NCI-H1417 (cell line): ENCODE measurements at places on chromosomes 2 and 18.

- no peak for DNase-seq
Measured at GRCh38 chr2:218482651-218483050, 63.7 kb downstream of the VIL1 start.

GRCh38 chr18:59272891-59273758 lies at the start of gene RAX:
Gene RAX (minus strand): TSS chr18:59273454. CDS start chr18:59273206, 248 bp downstream.
- DNase-seq: no peak

GRCh38 chr2:70961648-70961994 lies 16.8 kb upstream of the ANKRD53 start:
- DNase-seq: no peak

DNA sequence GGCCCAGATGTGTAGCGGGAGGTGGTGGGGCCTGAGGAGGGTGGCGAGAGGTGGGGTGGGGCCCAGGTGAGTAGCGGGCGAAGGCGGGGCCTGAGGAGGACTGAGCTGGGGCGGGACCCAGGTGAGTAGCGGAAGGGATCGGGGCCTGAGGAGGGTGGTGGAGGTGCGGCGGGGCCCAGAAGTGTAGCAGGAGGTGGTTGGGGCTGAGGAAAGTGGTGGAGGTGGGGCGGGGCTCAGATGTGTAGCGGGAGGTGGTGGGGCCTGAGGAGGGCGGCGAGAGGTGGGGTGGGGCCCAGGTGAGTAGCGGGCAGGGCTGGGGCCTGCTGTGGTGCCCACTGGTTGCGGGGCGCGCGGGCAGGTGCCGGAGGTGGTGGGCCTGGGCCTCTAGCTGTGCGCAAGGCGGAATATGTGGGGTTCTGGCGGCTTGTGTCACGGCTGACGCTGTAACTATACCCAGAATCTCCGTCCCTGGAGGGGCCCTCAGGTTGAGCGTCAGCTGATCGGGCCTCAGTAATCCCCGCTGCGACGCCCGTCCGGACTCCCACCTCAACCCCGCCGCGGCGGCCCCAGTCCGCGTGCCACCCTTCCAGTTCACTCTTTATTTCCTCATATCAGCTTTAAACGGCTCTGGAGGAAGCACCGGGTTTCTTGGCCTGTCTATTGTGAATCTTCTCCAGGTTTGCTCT lies 866 bp upstream of the SF3B6 start:
- DNase-seq: no peak

GRCh38 chr2:8833853-8834252 lies 3.6 kb downstream of the KIDINS220 start:
- DNase-seq: no peak

DNA sequence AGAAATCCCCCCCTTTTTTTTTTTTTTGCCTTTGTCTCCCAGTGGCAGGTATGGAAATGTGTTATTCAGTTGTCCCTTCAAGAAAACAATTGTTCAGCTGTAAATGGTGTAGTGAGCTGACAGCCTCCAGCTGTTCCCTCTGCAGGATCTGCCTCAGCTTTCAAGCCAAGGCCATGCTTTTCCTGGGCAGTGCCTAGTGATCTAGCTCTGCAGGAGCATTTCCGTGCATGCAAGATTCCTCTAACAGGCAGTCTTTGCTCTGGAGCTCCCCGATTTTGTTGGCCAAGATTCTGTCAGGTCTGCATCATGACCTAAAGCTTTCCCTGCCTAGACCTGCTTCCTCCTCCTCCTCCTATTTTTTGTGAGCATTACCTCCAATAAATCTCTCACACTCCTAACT lies 300.7 kb upstream of the UBE2E3 start:
- DNase-seq: peak; percentile 66

DNA sequence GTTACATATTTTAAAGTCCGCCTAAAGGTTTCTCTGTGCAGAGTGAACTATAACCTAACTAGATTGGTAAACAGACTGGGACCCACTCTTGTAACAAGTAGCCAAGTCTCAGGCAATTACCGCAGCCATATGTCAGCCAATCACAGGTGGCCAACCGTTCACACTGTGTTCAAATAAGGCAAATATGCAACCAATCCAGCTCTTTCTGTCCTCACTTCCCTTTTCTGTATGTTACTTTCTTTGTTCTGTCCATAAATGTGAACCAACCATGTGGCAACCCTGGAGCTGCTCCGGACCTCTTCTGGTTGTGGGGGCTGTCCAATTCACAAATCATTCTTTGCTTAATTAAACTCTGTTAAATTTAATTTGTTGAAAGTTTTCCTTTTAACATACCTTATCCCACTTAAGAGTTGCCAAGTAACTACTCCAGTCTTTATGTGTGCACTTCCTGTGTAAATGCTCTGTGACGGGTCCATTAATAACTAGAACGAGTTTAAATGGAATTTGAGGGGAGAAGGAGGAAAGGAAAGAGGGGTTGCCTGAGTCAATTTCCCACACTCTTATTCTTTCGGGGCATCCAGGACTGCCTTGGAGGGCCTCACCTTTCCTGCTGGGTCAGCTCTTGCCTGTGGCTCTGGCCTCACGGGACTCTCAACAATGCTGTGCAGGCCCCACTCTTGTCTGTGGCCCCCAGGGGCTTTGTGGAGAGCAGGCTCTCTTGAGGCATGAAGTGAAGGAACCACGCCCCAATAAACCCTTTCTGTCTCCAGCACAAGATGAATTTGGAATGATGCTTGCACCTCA lies 6.6 kb upstream of the RPL37A start:
- DNase-seq: peak; percentile 25

- DNase-seq: no peak
Measured at GRCh38 chr2:101766337-101766736, 68.8 kb downstream of the MAP4K4 start.

- no peak for DNase-seq
Measured at GRCh38 chr2:149857344-149857743, 269.8 kb upstream of the MMADHC start.

- DNase-seq: no peak
Measured at GRCh38 chr2:852168-852567, 98.5 kb upstream of the SNTG2 start.

DNA sequence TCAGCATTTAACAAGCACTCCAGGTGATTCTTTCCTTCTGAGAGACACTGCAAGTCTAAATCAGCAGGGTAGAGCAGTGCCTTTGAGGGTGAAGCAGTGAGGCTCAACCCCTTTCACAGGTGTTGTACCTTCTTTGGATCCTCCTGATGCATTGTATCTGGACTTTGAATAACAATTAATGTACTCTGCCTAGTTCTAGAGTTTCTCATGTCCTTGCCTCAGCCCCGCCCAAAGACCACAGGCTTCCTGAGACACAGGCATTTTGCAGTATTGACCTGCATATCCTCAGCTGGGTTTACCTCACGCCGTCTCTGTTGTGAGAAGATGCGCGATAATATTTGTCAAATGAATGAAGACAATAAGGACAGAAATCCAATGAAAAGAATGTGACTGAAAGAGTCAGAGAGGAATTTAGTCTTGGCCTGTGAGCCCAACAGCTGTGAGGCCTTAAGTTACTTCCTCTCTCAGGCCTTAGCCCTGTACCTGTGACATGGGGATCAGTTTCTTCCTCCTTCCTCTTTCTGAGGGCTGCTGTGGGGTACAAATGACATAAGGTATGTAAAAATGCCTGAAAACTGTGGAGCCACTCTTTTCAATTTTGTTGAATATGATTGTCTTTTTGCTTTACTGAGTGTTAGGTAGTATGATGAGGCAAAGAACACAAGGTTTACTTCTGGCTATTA lies 43.7 kb downstream of the WIPF1 start:
- DNase-seq: no peak

- DNase-seq: no peak
Measured at GRCh38 chr2:129483366-129483765, 496.1 kb upstream of the RAB6C start.

GRCh38 chr2:199973703-199974102 lies 18.3 kb downstream of the MAIP1 start:
- peak; percentile 31 for DNase-seq

DNA sequence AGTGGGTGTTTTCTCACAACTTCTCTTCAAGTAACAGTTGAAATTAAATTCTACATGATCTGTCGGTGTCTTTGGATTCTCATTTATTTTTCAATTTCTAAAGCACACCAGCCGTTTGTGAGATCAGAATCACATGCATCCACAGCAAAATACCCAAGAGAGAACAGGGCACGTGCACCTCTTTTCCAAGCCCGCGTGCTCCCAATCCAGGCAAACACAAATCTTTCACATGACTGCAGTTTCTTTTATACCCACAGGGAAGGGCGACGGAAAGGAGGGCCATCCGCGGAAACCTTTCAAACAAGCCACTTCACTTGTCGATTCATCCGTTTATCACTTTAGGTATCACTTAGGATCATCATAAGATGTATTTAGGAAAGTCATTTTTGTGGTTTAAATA lies 13.0 kb upstream of the DAPL1 start:
- DNase-seq: no peak

DNA sequence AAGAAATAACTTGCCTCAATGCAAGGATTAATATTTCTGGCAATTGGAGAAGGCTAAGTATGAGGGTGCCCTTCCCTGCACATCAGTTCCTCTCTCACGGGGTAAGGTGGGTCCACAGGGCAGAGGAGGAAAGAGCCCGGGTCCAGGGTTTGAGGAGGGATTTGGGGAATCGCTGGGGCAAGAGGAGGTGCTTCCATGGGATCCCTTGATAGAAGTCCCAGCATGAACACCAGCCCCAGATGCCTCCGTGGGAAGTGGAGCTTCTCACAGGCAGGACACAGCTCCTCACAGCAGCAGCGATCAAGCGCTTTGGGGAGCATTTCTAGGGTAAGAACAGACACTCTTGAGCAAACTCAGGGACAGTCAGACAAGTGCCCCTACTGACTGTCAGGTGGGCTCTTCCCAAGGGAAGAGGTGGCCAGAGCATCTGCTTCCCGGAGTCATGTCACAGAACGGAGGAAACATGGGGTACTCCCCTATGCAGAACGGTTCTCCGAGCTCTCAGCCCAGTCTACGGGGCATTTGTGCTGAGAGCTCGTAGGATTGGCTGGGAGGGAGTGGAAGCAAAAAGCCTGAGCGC lies 218.9 kb upstream of the ARL4C start:
- no peak for DNase-seq

GRCh38 chr2:217890445-217890844 lies 112.3 kb downstream of the TNS1 start:
- no peak for DNase-seq

GRCh38 chr2:223273995-223274394 lies 222.0 kb downstream of the KCNE4 start:
- DNase-seq: no peak

GRCh38 chr18:62664414-62664813 lies 50.9 kb upstream of the PHLPP1 start:
- no peak for DNase-seq

DNA sequence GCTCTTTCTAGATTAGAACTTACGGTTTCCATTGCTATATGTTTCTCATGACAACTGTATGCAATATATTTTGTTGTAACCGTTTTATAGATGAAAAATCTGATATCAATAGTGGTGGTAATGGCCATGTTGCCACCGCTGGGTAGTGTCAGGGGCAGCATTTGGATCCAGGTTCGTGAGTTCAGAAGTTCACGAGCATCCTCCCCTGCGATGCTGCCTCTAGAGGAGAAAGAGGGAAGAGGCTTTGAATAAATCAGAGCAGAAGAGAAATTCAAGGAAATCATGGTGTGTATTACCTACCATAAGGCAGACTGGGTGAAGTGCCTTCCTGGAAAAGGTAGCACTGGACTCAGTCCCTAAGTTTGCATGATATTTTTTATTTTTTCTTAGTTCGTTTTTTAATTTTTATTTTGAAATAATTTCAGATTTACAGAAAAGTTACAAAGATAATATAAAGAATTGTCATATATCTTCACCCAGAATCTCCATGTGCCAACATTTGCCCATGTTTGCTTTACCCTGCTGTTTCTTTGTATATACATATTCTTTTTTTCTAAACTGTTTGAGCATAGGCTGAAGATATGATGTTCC lies 3.3 kb upstream of the ZBTB7C start:
- peak; percentile 33 for DNase-seq

- no peak for DNase-seq
Measured at GRCh38 chr2:239496700-239497099, 95.9 kb upstream of the HDAC4 start.

- no peak for DNase-seq
Measured at GRCh38 chr2:234050455-234051135, at the start of gene SPP2. Gene SPP2 (plus strand): TSS chr2:234050702. CDS start chr2:234050787, 85 bp downstream.

GRCh38 chr2:6692056-6692455 lies 173.7 kb downstream of the CMPK2 start:
- no peak for DNase-seq

- no peak for DNase-seq
Measured at GRCh38 chr2:158144914-158145625, 43.4 kb downstream of the UPP2 start.

DNA sequence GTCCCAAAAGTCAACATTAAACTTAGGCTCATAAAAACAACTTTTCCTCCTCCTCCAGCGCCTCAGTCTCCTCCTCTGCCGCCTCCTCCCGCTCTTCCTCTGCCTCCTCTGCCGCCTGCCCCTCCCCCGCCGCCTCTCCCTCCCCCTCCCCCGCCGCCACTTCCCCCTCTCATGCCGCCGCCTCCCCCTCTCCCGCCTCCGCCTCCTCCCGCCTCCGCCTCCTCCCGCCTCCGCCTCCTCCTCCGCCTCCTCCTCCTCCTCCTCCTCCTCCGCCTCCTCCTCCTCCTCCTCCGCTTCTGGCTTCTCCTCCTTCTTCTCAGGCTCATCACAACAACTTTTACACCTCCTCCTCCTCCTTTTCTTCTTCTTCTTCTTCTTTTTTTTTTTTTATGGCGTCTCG lies 599.9 kb downstream of the TMEM182 start:
- DNase-seq: no peak

- no peak for DNase-seq
Measured at GRCh38 chr2:216661639-216662375, 28.6 kb downstream of the IGFBP2 start.

DNA sequence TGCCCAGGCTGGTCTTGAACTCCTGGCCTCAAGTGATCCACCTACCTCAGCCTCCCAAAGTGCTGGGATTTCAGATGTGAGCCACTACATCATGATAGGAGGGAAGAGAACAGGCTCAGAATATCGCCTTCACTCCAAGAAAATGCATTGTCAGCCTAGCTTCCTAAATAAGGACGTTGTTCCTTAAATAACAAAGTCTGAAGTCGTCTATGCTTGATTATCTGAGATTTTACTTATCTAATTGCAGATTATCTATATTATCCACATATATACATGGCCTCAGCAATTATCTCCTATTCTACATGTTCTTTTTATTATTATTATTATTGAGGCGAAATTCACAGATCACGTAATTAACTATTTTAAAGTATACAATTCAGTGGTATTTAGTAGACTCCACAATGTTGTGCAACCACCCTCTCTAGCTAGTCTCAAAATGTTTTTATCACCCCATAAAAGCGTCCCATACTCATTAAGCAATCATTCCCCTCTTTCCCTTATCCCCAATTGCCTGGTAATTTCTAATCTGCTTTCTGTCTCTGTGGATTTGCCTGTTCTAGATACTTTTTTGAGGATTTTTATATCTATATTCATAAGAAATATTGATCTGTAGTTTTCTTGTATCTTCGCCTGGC lies 95.1 kb upstream of the RFX8 start:
- DNase-seq: no peak

DNA sequence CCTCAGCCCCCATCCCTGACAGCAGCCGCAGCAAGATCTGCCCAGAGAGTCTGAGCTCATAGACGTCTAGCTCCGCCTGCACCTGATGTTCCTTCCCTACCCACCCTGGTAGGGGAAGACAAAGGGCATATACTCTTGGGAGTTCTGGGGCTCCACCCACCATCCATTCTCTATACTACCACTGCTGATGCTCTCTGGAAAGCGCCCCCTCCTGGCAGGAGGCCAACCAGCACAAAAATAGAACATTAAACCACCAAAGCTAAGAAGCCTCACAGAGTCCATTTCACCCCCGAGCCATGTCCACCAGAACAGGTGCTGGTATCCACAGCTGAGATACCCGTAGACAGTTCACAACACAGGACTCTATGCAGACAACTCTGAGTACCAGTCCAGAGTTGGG lies 662.6 kb upstream of the FAM98A start:
- DNase-seq: no peak

- no peak for DNase-seq
Measured at GRCh38 chr18:79527656-79528315, 132.1 kb downstream of the NFATC1 start.
